ENCODE measurements at places on chromosomes 5 and 9.

DNA sequence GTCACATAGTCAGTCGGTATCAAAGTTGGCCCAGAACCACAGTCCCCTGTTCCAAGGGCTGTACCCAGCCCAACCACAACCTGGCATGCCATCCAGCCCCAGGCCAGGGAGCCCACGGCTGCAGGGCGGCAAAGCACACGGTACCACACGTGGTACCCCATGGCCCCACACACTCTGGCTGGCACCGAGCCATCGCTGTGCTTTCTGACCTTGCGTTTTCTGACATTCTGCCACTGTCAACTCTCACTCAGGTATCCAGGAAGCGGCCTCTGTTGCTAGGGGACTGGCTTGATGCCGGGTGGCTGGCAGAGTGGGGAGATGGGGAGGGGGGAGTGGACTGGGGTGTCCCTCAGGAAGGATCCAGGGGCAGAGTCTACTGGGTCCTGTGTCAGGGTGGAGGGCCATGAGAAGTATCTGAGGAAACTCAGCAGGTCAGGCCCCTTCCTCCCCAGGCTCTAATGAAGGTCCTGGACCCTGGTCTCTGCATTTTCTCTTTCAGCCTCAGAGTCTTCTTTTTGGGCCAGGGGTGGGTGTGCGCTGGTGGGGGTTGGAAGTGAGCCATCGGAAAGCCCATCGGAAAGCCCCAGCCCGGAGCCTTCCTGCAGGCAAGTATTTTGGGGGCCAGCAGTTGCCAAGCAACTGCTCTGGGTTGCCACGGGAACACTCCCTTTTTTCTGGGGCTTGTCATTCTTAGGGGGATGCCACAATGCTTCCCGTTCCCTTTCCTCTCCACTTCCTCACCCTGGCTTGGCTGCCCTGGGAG is 21.0 kb upstream of the RALGDS start:
- DNase-seq = no peak

DNA sequence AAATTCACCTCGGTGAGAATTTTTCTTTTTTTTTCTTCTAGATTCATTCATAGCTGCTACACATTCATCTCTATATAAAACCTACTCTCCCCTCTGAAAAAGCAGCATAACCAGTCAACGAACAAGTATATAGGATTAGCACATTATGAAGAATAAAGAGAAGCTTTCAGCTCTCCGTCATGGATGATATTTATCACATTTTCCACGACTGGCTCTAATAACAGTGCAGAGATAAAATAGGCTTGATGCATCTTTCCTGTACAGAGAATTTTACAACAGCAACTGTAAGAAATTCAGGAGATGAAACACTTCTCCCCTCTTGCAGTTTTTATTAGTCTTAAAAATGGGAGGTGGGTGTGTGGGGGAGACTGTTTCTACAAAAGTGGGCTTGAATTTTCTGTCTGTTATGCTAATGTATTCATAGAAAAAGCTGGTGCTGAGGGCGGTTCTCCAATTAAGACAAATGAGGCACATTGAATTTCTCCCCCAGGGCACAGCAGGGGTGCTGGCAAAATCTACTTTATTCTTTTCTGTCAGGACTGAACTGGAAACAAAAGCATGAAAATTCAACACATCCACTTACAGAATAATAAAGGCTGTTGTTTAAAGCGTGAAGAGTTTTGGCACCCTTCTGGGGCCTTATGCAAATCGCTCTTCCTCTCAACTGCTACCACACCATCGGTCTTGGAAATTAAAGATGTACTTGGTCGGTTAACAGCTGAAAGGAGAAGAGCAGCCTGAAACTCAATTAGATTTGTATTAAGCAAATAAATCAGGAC is 233.9 kb upstream of the ZNF608 start:
- DNase-seq = no peak

DNA sequence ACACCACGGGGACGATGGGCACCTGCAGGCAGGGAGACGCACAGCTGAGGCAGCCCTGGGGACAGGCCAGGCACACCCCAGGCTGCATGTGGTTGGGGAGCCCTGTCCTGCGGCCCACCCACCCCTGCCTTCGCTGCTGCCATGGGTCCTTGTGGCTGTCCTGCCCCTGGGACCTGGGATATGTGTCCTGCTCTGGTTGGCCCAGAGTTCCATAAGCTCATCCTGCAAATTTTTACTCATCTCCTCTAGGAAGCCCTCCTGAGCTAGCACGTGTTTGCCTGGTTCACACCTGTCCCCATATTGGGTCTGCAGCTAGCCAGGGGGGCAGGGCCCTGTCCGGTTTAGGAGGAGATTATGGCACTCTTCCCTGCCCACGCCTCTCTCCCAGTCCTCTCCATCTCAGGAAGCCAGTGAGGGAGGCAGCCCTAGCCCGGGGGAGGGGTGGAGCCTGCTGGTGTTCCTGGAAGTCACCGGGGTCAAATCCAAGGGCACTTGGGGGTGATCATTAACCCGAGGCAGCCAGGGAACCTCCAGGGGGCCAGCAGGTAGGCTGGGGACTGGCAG is 12.2 kb downstream of the EGFL7 start:
- DNase-seq = no peak

DNA sequence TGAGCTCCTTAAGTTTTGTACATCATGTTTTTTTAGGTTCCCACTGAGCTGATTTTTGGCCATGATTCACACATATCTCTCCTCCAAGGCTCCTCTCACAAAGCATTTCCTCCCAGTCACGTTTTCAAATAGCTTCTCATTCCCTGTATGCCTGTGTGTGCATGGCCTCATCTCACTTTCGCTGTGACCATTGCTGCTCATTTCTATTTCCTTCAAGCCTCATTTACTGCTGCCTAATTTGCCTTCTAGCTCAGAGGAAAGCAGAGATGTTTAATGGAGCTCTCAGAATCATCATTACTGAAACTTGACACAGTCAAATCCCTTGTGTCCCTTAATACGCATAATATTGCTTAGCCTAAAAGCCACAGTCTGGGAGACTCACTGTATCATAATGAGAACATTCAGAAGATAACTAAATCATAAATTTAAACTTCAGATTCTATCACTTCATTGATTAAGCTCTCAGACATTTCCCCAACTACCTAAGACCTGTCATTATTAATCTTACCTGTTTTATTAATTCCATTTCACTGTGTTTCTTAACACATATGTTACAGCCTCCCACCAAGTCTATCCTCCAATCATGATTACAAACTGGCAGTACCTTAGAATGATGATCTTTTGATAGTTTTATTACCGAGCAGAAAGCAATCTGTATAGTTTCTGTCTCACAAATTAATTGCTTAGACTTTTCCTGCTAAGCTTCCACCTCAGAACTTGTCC is 278.3 kb upstream of the PTGER4 start:
- DNase-seq = no peak

DNA sequence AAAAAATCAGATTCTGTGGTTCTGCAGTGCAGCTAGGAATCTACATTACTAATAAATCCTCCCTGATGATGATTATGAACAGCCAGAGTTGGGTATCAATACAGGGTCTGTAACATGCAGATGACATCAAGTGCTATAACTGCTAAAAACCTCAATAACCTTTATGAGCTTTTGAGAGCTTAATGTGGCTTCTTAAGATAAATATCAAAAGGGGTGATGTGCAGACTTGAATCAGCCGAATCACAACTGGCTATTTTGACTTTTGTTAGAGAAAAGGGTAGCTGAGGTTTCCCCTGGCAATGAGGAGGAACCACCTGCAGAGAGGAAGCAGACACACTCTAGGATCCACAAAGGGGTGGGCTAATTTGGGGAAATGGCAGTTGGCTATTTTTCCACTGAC is 30.2 kb downstream of the CAPSL start:
- DNase-seq = no peak

DNA sequence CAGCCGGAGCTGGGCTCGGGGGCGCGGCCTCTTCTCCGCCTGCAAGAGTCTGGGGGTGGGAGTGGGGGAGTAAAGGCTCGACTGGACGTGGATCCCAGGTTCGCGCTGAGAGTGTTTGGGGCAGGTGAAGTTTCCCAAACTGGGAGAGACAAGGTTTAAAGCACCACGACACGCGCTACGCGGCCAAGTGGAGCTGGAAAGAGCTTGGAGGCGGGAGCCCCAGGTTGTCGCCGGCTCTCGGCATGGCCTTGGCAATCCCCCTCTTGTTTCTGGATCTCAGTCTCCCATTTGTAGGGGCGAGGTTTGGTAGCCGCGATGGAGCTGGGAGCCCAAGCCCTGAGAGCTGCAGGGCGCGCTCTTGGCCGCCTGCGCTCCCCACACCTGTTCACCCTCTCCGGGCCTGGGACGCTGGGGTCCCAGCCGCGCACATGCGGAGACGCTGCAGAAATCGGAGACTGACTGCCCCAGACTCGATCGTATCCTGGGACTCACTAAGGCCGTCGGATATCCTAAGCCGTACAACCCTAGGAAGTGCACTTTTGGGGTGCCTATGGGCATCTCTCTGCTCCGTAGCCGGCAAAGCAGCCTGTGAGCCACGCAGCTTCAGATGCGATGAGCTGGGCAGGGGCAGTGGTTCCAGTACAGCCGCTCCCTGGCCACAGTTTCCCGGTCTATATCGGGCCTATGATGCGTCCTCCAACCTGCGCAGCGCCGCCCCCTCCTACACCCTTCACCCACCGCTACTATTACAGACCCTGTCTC is 937 bp downstream of the TMOD1 start:
- DNase-seq = peak; percentile 58

DNA sequence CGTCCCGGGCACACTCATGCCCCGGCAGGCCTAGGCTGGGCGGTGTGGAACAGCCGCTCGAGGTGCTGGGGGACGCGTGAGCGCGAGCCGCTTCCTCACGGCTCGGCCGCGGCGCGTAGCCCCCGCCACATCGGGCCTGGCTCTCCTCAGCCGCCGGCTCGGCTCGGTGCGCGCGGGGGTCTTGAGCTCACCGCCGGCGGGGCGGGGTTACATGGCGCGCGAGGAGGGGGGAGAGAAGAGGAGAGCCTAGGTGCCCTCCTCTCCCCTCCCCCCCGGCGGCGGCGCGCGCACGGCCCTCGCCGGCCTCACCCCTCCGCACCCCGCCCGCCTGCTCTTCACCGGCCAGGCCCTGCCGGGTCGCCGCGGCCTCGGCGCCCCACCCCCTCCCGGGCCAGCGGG is 7.7 kb downstream of the RANBP6 start:
- DNase-seq = peak; percentile 18

DNA sequence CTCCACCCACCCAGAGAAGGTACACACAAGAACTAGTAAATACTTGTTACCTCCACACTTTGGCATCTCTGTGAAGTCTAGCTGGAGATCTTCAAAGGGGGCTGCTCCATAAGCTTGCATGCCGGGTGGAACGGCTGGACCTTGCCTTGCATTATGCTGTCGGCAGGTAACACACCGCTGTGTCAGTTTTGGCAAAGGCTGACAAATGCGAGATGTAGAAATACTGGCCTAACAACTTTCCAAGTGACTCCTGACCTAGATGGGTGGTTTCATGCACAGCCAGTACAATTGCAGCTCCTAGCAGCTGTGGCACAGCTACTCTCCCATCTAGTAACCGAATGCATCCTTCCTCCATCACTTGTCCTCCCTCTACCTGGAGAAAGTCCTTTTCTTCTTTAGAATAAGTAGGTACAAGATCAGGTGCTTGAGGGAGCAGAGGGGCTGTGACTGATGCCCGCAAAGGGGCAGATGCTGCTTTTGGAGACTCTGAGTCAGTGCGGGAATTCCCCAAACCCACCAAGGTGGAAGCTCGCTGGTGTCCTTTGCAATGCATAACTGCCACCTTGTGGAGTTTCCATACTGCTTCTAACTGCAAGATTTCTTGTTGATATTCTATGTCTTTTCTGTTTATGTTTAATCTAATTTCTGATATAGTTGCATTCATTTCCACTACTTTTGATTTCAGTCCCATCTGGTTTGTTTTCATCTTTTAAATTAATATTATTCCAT is 78.4 kb downstream of the TMEM161B start:
- no peak for DNase-seq

DNA sequence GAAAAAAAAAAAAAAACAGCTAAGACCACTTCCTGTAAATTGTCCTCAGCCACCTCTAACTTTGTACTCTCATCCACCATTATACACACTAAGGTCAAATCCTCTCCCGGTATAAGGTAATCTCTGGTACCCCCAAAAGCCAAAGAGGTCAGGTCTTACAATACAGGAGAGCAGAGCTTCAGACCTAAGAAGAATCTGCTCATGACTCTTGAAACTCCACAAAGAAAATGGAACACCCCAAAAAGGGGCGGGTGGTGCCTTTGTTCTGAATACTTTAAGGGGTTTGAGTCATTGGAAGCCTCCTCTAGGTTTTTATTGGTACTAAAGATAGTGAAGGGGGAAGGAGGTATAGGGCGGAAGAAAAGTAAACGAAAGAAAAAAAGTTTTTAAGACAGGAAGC is 69.8 kb downstream of the COL15A1 start:
- DNase-seq = no peak

- no peak for DNase-seq
These were observed 45.7 kb downstream of the TEX10 start for GRCh38 chr9:100307080-100307479.

DNA sequence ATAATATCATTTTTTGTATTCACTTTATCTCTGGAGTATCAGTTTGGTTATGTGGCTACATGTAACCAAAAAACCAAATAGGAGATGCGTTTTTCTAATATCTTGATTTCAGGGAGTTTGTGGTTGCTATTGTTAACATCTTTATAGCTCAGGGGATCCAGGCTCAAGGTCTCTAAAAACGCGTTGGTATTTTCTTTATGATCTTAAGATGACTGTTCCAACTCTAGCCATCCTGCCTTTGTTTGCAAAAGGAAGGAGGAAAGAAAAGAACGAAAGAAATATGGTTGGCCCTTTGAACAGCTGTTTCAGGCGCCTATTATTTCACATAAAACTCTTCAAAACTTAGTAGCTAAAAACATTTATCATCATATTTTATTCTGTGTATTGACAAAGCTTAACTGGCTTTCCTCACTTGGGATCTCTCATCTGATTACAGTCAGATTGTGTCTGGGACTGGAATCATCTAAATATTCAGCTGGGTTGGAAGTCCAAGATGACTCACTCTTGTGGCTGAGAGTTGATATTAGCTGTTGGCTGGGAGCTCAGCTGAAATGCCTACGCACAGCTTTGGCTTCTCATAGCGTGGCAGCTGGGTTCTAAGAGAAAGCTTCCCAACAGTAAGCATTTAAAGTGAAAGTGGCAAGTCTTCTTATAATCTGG is 60.1 kb downstream of the FAM174A start:
- DNase-seq = no peak

GRCh38 chr5:25009063-25009462 is 364.3 kb upstream of the CDH10 start:
- no peak for DNase-seq

GRCh38 chr5:16934123-16934522 is 2.0 kb downstream of the MYO10 start:
- peak; percentile 89 for DNase-seq

DNA sequence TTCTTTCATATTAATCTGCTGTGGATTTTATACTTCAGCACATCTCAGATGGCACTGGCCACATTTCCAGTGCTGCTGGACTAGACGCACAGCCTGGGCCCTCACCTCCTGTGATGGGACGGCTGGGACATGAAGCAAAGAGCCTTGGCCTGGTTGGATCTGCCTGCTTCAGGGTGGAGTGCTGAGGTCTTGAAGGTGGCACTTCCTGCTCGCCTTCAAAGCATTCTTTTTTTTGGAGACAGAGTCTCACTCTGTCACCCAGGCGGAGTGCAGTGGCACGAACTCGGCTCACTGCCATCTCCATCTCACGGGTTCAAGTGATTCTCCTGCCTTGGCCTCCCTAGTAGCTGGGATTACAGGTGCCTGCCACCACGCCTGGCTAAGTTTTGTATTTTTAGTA is 73.1 kb downstream of the RAPGEF1 start:
- DNase-seq = no peak

- no peak for DNase-seq
These were observed 280.7 kb downstream of the PRELID2 start for GRCh38 chr5:145554399-145554798.

Data from 8988T (cell line).